ENCODE measurements at places on chromosomes 11 and 22. TPM values are rescaled to one million over a fixed set of nuclear protein-coding genes. Genes with fewer than 3 reads are reported as not detected.

- H3K4me3 ChIP-seq = no peak overlapping the region
- no peaks in the 10 kb centered on the region for H3K36me3 ChIP-seq
- H3K27ac ChIP-seq = no peak overlapping the region
- peaks cover 4% of the 10 kb centered on the region for H3K27me3 ChIP-seq
- no peaks in the 10 kb centered on the region for H3K4me1 ChIP-seq
Observed at GRCh38 chr11:130652671-130653335, 204.4 kb downstream of the ADAMTS15 start.

DNA sequence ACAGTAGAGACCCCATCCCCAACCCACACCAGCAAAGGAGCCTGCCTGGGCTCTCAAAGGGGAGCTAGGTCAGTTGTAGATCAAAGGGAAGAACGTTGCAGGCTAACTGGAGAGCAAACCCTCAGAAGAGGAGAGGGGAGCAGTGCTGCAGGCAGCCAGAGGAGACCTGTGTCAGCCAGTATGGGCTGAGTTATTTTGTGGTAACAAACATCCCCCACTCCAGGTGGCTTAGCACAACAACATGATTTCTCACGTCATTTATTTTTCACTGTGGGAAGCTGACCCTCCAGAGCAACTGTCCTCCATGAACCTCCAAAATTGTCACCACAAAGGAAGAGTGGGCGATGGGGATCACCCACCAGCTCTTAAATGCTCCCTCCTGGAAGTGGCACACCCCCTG, 19.8 kb upstream of the SHANK2 start:
- no peak for DNase-seq
- no peaks in the 10 kb centered on the region for H3K4me1 ChIP-seq
- no peaks in the 10 kb centered on the region for H3K36me3 ChIP-seq
- no peaks in the 10 kb centered on the region for H3K27me3 ChIP-seq

DNA sequence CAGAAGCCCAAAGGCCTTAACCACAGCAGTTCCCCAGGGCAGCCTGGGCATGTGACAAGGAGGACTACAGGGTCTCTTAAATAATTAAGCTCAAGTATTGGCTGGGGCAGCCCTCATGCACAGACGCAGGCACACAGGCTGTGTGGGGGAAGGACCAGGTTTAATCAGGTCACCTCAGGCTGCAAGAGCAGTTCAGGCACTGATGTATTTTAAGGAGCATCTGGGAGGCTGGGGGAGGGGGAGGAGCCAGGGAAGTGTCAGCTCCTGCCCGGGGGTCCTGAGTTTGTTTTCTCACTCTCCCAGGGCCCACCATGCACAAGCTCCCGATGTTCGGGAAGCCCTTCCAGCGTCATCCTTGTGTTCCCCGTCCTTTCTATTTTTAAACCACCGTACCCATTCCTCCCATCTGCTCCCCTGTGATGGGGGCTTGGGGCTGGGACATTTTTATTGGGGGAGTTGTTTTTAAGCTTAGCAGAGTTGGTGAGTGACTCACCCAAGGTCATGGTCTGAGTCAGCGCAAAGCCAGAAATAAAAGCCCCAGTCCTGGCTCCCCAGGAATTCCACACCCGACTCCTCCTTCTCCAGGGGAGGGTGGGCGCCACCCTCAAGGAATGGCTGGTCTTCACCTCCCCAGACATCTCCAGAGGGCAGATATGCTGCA, 2.4 kb downstream of the CSDC2 start:
- no peaks in the 10 kb centered on the region for H3K36me3 ChIP-seq
- DNase-seq = no peak
- H3K4me1 ChIP-seq = peaks cover 5% of the 10 kb centered on the region
- no peak overlapping the region for H3K27ac ChIP-seq
- H3K4me3 ChIP-seq = no peak overlapping the region

- H3K27ac ChIP-seq = no peak overlapping the region
Observed at GRCh38 chr11:102727890-102728289, 3.1 kb upstream of the MMP8 start.

DNA sequence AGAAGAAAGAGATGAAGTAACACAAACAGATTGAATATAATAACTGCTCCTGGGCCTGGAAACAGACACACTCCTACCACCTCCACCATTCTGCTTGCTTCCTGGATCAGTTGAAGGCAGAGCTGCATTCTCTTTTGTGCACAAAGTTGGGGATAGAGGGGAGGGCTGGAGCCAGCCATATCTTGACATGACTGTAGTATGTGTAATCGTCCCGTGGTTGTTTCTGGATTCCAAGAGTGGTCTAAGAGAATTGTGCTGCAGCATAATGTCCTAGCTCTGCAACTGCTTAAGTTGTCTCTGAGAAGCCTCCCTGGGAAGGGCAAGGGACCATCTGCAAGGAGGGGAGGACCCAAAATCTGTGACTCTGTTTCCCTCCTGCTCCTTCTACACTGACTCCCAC, 3.2 kb downstream of the CRY2 start:
- DNase-seq = no peak
- peaks cover 29% of the 10 kb centered on the region for H3K4me1 ChIP-seq
- H3K4me3 ChIP-seq = no peak overlapping the region
- peaks cover 2% of the 10 kb centered on the region for H3K27me3 ChIP-seq

FJX1 gene
- total RNA-seq = 0.34 TPM

DNA sequence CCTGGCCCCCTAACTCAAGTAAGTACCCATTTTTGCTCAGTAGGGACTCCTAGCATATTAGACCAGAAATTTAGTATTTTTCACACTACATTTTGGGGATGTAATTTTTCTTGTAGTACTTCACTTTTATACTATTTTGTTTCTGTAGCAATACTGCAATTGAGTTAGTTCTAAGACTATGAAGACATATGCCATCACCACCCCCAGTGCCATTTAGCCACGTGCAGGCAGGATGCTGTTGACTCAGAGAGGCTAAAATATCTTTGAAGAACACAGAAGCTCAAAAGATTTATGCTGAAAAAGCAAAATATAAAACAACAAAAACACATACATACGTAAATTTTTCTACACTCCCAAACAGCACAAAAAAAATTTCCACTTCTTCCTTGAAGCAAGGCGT, 29.1 kb upstream of the DLAT start:
- H3K36me3 ChIP-seq = peaks cover 5% of the 10 kb centered on the region
- no peaks in the 10 kb centered on the region for H3K4me1 ChIP-seq
- H3K4me3 ChIP-seq = no peak overlapping the region
- H3K27me3 ChIP-seq = no peaks in the 10 kb centered on the region
- no peak for DNase-seq

GRCh38 chr11:130449996-130450769, 1.7 kb downstream of the ADAMTS15 start:
- H3K27me3 ChIP-seq = peaks cover 57% of the 10 kb centered on the region
- H3K4me3 ChIP-seq = peak overlapping the region; percentile 53
- H3K36me3 ChIP-seq = no peaks in the 10 kb centered on the region
- DNase-seq = no peak
- H3K4me1 ChIP-seq = peaks cover 11% of the 10 kb centered on the region
- H3K27ac ChIP-seq = no peak overlapping the region

- H3K4me3 ChIP-seq = no peak overlapping the region
- DNase-seq = no peak
- no peaks in the 10 kb centered on the region for H3K27me3 ChIP-seq
- H3K4me1 ChIP-seq = no peaks in the 10 kb centered on the region
- H3K36me3 ChIP-seq = no peaks in the 10 kb centered on the region
Observed at GRCh38 chr11:16454289-16454863, 98.0 kb upstream of the SOX6 start.

SLC1A2 gene
- total RNA-seq = not detected

HORMAD2 gene
- 0.21 TPM for total RNA-seq

DNA sequence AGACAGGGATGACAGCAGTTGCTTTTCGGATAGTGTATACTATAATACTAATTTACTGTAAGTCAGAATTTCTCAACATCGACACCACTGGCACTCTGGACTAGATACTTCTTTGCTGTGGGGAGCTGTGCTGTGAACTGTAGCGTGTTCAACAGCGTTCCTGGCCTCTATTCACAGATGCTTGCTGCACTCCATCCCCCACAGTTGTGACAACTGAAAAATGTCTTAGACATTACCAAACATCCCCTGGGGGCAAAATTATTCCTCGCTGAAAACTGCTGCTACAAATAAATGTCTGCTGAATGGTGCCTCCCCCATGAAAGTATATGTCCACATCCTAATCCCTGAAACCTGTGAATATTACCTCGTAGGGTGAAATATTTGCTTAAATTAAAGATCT, 7.5 kb upstream of the SLC15A3 start:
- no peak overlapping the region for H3K27ac ChIP-seq
- no peak for DNase-seq

DNA sequence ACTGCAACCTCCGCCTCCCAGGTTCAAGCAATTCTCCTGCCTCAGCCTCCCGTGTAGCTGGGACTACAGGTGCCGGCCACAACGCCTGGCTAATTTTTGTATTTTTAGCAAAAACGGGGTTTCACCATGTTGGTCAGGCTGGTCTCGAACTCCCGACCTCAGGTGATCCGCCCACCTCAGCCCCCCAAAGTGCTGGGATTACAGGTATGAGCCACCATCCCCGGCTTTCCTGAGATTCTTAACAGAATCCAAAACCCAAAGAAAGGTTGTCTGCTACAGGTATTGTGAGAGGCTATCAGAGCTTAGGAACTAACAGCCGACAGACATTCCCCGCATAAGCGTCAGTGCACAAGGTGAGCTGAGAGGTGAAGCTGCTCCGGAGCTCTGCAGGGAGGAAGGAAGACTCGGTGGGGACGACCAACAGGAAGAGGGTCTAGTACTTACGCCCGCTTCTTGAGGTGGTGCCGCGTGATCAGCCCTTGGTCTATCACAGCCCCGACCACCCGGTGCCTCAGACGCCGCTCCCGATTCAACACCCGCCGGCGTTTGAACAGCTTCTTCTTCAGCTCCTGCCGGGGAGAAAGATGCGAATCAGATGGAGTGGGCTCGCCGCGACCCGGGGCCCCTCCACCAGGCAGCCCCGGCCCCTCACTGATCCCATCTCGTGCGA, 470 bp downstream of the C11orf98 start:
- peak; percentile 48 for DNase-seq
- H3K4me1 ChIP-seq = peaks cover 27% of the 10 kb centered on the region
- peaks cover 37% of the 10 kb centered on the region for H3K36me3 ChIP-seq
- peak overlapping the region; percentile 98 for H3K4me3 ChIP-seq

DNA sequence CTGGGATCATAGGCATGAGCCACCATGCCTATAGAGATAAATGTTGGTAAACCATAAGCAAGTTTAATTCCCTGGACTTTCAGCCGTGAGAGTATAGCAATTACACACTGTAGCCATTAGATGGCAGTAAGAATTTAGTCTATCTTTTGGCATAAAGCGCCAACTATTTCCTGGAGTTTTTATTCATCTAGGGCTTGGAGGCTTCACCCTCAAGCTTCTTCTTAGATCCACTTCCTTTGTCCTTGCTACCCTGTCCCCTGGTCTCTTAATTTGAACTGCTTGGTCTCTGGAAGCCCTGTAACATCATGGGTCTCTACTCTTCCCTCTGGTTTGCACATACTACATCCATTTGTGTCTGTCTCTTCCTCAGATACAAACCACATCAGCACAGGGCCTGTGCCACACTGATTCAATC, 38.2 kb downstream of the OR10A6 start:
- H3K27ac ChIP-seq = no peak overlapping the region
- H3K27me3 ChIP-seq = peaks cover 3% of the 10 kb centered on the region
- no peak for DNase-seq
- H3K4me3 ChIP-seq = no peak overlapping the region
- H3K4me1 ChIP-seq = no peaks in the 10 kb centered on the region
- no peaks in the 10 kb centered on the region for H3K36me3 ChIP-seq

DNA sequence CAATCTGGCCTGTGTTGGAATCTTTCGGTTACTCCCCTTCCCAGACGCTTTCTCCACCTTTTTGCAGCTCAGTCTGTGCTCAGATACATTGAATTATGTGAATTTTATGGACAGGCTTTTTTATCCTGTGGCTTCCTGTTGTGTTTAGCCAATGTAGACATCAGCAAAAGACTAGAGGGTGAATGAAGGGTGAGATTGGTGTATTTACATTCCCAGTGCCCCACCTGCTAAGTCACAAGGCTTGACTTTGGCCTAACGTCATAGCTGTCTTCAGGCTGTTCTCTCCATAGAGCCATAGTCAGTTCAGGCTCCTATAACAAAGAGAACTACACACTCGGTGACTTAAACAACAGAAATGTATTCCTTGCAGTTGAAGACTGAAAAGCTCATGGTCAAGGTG, 97.5 kb upstream of the FSHB start:
- no peak overlapping the region for H3K4me3 ChIP-seq
- no peak for DNase-seq
- H3K27me3 ChIP-seq = no peaks in the 10 kb centered on the region
- H3K27ac ChIP-seq = no peak overlapping the region
